ENCODE measurements at places on chromosomes 5 and 9. TPM values are rescaled to one million over a fixed set of nuclear protein-coding genes. Genes with fewer than 3 reads are reported as not detected.

C5orf63 gene
- total RNA-seq = 3.8 TPM

SMIM33 gene
- total RNA-seq = not detected

DNM1 gene
- 13.1 TPM for total RNA-seq

ARID3C gene
- total RNA-seq = not detected

C5orf52 gene
- not detected for total RNA-seq

KCNN2 gene
- total RNA-seq = 2.5 TPM

TPPP gene
- total RNA-seq = 2.3 TPM

- no peak for DNase-seq
- H3K27ac ChIP-seq = no peak overlapping the region
- H3K36me3 ChIP-seq = no peaks in the 10 kb centered on the region
Observed at GRCh38 chr5:83764101-83764500, 43.4 kb upstream of the HAPLN1 start.

DNA sequence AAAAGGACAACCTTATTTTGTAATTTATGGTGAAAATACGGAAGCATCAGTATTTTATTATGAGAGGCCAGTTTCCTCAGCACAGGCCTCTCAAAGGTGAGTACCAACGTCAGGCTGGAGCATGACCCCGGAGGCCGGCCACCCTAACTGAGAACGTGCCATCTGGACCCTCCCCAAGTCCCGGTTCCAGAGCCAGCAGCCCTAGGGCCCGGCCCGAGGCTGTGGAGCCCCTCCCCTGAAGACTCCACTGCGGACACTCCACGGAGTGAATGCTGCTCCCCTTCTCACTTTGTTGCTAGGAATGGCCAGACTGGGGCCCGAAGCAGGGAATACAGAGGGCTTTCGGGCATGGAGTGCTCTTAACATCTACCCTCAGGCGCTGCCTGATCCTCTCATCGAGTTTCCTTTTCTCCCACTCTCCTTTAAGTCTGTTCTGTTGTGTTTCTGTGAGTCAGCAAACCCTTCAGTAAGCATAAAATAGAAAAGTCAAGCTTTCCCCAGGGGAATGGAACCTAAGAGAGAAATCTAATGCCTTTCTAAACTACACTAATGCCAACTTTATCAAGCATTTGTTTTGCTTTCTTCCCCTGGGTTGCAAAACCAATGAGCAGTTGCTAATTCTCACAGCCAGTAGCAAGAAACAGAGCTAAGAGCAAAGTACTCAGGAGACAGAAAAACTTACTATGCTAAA lies 4.5 kb downstream of the BRD9 start:
- no peaks in the 10 kb centered on the region for H3K27me3 ChIP-seq
- H3K36me3 ChIP-seq = peaks cover 4% of the 10 kb centered on the region
- no peak for DNase-seq
- H3K4me1 ChIP-seq = peaks cover 6% of the 10 kb centered on the region

DNA sequence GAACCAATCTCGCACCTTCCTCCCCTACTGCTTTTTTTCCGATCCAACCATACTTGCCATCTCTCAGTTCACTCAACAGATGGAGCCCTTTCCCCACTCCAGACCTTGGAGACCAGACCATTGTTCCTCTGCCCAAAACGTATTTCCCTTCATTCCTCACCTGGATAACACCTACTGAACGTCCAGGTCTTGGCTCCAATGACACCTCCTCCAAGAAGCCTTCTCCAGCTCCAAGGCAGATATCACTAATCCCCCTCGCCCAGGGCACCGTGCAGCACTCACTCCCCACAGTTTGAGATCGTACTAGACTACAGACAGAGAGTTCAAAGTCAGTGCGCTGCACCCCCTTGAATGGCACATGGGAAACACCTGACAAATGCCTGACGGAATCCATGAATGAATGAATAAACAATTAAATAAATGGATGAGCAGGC lies 47.1 kb upstream of the AKNA start:
- no peak overlapping the region for H3K27ac ChIP-seq
- no peak overlapping the region for H3K4me3 ChIP-seq
- H3K27me3 ChIP-seq = no peaks in the 10 kb centered on the region
- no peaks in the 10 kb centered on the region for H3K36me3 ChIP-seq

- H3K27ac ChIP-seq = peak overlapping the region; percentile 48
- H3K4me3 ChIP-seq = no peak overlapping the region
- H3K36me3 ChIP-seq = no peaks in the 10 kb centered on the region
- no peaks in the 10 kb centered on the region for H3K27me3 ChIP-seq
Observed at GRCh38 chr9:592225-592624, 249.3 kb upstream of the DMRT1 start.

- H3K27me3 ChIP-seq = no peaks in the 10 kb centered on the region
- no peak for DNase-seq
- no peak overlapping the region for H3K4me3 ChIP-seq
- no peaks in the 10 kb centered on the region for H3K4me1 ChIP-seq
- H3K36me3 ChIP-seq = no peaks in the 10 kb centered on the region
Observed at GRCh38 chr5:159681661-159682060, 234.6 kb upstream of the ADRA1B start.

DNA sequence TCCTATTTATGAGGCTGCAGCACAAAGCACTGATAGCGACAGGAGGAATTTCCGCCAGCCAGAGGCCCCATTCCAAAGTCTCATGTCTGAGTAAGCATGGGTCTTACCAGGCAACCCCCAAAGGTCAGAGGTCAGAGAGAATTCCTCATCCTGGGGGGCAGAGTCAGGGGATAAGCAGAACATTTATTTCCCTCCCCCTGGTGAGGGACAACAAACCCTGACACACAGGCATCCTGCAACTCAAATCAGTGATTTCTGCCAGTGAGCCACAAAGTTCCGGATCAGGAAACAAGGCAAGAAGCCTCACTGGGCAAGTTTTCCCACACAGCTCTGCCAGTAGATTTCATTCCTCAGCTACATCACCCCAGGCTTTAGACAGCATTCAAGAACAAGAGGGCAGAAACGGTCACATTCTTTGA lies 37.0 kb downstream of the ADAMTS12 start:
- no peaks in the 10 kb centered on the region for H3K36me3 ChIP-seq
- H3K4me3 ChIP-seq = no peak overlapping the region
- no peaks in the 10 kb centered on the region for H3K27me3 ChIP-seq

- H3K27ac ChIP-seq = no peak overlapping the region
- H3K4me1 ChIP-seq = peaks cover 4% of the 10 kb centered on the region
- H3K36me3 ChIP-seq = no peaks in the 10 kb centered on the region
- no peak overlapping the region for H3K4me3 ChIP-seq
- H3K27me3 ChIP-seq = peaks cover 23% of the 10 kb centered on the region
- DNase-seq = no peak
Observed at GRCh38 chr9:124505006-124505900, 1.9 kb downstream of the NR5A1 start.

GRCh38 chr5:102720969-102721368 lies 34.1 kb upstream of the PAM start:
- H3K36me3 ChIP-seq = no peaks in the 10 kb centered on the region
- no peak overlapping the region for H3K4me3 ChIP-seq
- H3K4me1 ChIP-seq = no peaks in the 10 kb centered on the region

GRCh38 chr5:67488885-67489284 lies 292.3 kb upstream of the CD180 start:
- DNase-seq = no peak
- no peaks in the 10 kb centered on the region for H3K27me3 ChIP-seq
- H3K27ac ChIP-seq = no peak overlapping the region
- no peaks in the 10 kb centered on the region for H3K4me1 ChIP-seq
- no peaks in the 10 kb centered on the region for H3K36me3 ChIP-seq

GRCh38 chr5:6705959-6706358 lies 7.3 kb upstream of the TENT4A start:
- no peaks in the 10 kb centered on the region for H3K36me3 ChIP-seq
- no peaks in the 10 kb centered on the region for H3K4me1 ChIP-seq
- no peak overlapping the region for H3K4me3 ChIP-seq
- no peaks in the 10 kb centered on the region for H3K27me3 ChIP-seq

DNA sequence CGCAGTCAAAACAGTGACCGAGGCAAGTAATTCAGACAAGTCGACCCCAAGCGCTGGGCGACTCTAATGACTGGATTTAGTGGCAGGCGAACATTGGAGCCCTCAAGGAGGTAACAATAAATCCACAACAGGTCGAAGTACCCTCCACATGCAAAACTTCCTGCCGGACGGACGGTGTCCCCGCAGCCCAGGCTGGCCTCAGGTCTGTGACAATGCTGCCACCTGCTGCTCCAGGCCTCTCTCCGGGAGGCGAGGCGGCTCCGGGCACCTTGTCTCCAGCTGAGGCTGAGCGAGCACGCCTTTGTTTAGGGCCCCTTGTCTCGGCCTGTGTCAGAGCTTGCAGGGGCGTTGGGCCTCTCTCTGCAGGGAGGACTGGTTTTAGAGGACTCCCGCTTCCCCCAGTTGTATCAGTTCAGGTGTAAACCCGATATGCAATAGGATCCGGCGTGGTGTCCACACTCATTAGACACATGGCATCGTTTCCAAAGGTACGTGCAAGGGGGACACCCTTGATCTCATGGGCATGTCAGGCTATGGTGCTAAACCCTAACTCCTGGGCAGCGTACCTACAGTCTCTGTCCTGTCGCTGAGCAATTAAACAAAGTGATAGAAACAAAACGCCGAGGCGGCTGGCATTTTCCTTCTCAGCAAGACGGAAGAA lies 628.0 kb upstream of the ADAMTS16 start:
- H3K36me3 ChIP-seq = no peaks in the 10 kb centered on the region
- peak; percentile 21 for DNase-seq
- H3K27ac ChIP-seq = no peak overlapping the region
- H3K4me3 ChIP-seq = no peak overlapping the region
- H3K27me3 ChIP-seq = no peaks in the 10 kb centered on the region
- no peaks in the 10 kb centered on the region for H3K4me1 ChIP-seq

GRCh38 chr5:147887026-147887627 lies 8.6 kb downstream of the SCGB3A2 start:
- H3K4me3 ChIP-seq = no peak overlapping the region
- H3K4me1 ChIP-seq = no peaks in the 10 kb centered on the region
- no peak for DNase-seq
- H3K27me3 ChIP-seq = no peaks in the 10 kb centered on the region

DNA sequence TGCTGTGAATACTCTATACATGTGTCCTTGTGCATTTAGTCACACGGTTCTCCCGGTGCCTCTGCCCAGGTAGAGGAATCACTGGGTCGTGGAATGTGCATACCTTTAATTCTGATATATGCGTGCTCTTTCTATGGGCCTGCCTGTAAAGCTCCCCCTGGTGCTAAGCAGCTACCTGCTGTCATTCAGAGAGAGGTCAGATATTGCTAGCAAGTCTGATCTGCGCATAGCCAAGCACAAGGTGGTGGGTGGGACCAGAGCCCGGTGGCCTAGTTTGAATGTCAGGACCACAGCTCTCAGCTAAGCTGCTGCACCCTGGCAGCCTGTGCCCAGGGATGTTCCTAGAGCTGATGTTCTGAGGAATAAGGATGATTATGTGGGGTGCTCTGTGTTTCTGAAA lies 33.4 kb downstream of the TJP2 start:
- H3K27ac ChIP-seq = no peak overlapping the region
- DNase-seq = peak; percentile 24
- no peaks in the 10 kb centered on the region for H3K36me3 ChIP-seq
- H3K4me1 ChIP-seq = no peaks in the 10 kb centered on the region
- H3K4me3 ChIP-seq = no peak overlapping the region
- H3K27me3 ChIP-seq = no peaks in the 10 kb centered on the region

DNA sequence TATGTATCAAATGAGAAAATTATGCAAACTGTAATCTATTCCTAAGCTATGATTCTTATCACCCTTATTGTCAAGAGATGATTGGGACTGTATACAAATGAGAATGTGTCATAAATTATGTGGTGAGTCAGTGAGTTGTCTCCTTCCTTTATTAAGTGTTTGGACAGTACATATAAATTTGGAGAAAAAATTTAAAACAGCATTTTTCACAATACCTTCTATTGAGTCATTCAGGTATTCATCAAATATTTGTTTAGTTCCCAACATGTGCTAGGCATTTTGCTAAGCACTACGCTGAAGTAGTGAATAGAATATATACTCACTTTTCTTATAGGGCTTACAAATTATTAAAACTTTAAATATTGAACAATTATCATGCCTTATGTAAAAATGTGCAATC lies 36.3 kb upstream of the PTPRD start:
- no peaks in the 10 kb centered on the region for H3K36me3 ChIP-seq
- H3K4me3 ChIP-seq = no peak overlapping the region
- no peak for DNase-seq
- no peaks in the 10 kb centered on the region for H3K4me1 ChIP-seq
- no peaks in the 10 kb centered on the region for H3K27me3 ChIP-seq
- H3K27ac ChIP-seq = no peak overlapping the region

GRCh38 chr5:123036391-123037103 lies at the start of gene PPIC:
Gene PPIC, minus strand, starts transcription at chr5:123036725. Its CDS starts 100 bp downstream, at chr5:123036625.
- no peaks in the 10 kb centered on the region for H3K36me3 ChIP-seq
- no peaks in the 10 kb centered on the region for H3K4me1 ChIP-seq
- peak within 1 kb of the TSS; percentile 86 for H3K27ac ChIP-seq
- H3K4me3 ChIP-seq = peak within 1 kb of the TSS; percentile 71
- H3K27me3 ChIP-seq = no peaks in the 10 kb centered on the region

GRCh38 chr9:117703537-117703936 lies 666 bp upstream of the TLR4 start:
- H3K36me3 ChIP-seq = no peaks in the 10 kb centered on the region
- H3K27me3 ChIP-seq = no peaks in the 10 kb centered on the region
- H3K4me3 ChIP-seq = no peak overlapping the region
- H3K4me1 ChIP-seq = no peaks in the 10 kb centered on the region
- DNase-seq = no peak
- H3K27ac ChIP-seq = peak overlapping the region; percentile 45

DNA sequence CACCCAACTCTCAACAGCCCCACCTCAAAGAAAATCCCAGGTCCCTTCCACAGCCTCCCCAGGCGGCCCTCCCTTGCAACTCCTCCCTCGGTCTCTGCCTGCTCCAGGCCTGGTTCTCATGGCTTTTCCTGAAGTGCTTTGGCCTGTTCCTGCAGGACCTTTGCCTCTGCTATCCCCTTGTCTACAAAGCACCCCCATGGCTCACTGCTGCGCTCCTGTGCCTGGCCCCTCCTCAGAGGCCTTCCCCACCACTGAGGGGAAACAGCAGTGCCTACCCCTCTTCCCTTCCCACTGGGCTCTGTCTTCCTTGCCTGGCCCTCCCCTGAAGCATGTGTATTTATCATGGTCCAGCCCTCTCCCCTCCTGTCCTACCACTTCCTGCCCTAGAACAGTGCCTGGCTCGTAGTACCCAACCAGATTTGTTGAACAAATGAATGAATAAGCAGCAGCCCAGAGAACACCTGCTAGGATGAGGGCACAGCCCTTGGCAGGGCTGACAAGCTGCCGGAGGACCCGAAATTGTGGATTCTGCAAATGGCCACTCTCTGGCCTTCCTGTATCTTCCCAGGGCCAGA lies 68.6 kb upstream of the LRRTM2 start:
- H3K27me3 ChIP-seq = no peaks in the 10 kb centered on the region
- DNase-seq = no peak
- no peaks in the 10 kb centered on the region for H3K4me1 ChIP-seq
- no peak overlapping the region for H3K4me3 ChIP-seq

DNA sequence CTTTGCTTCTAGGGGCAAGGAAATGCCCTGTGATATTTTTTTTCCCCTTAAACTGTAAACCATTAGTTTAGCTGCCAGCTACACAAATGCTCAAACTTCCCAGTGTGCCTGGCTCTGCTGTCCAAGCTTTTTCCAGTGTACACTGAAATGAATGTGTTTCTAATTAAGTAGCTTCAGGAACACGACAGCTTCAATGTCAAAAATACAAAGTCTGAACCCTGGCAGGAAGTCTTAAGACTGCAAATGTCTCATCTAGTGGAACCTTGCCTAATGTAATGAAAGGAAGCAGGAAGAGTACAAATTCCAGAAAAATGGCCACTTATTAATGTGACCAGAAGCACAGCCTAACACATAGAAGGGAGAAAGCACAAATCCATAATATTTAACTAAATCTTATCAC lies 255.2 kb downstream of the CRB2 start:
- H3K36me3 ChIP-seq = no peaks in the 10 kb centered on the region
- no peak overlapping the region for H3K4me3 ChIP-seq
- no peaks in the 10 kb centered on the region for H3K27me3 ChIP-seq
- no peak overlapping the region for H3K27ac ChIP-seq
- no peak for DNase-seq
- H3K4me1 ChIP-seq = no peaks in the 10 kb centered on the region

- no peaks in the 10 kb centered on the region for H3K36me3 ChIP-seq
- no peak overlapping the region for H3K27ac ChIP-seq
- peaks cover 12% of the 10 kb centered on the region for H3K4me1 ChIP-seq
Observed at GRCh38 chr9:37899041-37899440, 4.9 kb downstream of the SLC25A51 start.
